ENCODE measurements at places on chromosomes 16 and 17. TPM values are rescaled to one million over a fixed set of nuclear protein-coding genes. Genes with fewer than 3 reads are reported as not detected.

CCL17 gene
- not detected for total RNA-seq

SLFN14 gene
- total RNA-seq = not detected

SDF2 gene
- 56.6 TPM for total RNA-seq

ADGRG1 gene
- 67.1 TPM for total RNA-seq

DNA sequence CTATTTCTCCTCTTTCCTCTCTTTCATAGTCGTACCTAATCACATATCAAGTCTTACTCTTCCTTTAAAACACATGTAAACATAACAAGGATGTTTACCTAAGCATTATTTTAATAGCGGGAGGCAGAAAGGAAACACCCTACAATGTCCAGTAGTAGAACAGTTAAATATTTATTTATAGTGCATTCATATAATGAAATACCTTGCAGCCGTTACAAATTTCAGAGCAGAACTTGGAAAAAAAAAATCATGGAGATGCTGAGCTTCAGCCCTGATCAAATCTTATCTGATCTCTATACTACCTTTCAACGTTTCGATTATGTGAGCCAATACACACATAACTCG is 39.6 kb downstream of the GRB2 start:
- H3K36me3 ChIP-seq = no peaks in the 10 kb centered on the region
- no peak overlapping the region for H3K4me3 ChIP-seq
- DNase-seq = no peak
- no peaks in the 10 kb centered on the region for H3K27me3 ChIP-seq
- peaks cover 22% of the 10 kb centered on the region for H3K4me1 ChIP-seq

DNA sequence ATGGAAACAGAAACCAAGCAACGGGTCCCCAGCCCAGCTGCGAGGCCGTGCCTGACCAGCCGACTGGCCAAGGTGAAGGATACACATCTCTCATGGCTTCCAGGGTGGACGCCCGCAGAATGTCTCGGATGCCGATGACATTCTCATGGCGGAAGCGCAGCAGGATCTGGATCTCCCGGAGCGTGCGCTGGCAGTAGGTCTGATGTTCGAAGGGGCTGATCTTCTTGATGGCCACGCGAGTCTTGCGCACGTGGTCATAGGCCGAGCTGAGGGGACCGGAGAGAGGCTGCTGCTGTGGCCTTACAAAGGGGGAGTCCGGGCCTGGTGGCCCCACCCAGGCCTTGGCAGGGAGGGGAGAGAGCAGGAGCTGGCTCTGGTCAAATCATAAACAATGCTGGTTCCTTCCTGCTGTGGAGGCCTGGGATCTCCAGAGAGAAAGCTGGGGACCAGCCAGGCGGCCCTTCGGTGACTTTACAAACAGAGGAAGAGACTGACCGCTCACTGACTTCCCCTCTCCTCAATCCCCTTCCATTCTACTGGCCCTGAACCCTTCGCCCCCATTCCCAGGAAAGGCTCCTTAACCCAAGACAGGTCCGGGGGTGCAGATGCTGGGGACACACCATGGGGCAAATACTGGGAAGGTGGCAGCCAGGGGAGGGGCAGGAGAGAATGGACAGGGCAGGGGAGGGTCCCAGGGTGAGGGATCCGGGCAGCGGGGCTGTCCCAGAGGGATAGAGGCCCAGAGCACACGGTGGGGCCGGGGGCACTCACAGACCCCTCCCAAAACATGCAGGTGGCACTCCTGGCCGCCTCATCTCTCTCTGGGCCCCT is 1.1 kb downstream of the MAPK3 start:
- no peaks in the 10 kb centered on the region for H3K27me3 ChIP-seq
- peak overlapping the region; percentile 81 for H3K27ac ChIP-seq
- H3K4me3 ChIP-seq = peak overlapping the region; percentile 85
- H3K36me3 ChIP-seq = peaks cover 10% of the 10 kb centered on the region
- H3K4me1 ChIP-seq = peaks cover 22% of the 10 kb centered on the region

DNA sequence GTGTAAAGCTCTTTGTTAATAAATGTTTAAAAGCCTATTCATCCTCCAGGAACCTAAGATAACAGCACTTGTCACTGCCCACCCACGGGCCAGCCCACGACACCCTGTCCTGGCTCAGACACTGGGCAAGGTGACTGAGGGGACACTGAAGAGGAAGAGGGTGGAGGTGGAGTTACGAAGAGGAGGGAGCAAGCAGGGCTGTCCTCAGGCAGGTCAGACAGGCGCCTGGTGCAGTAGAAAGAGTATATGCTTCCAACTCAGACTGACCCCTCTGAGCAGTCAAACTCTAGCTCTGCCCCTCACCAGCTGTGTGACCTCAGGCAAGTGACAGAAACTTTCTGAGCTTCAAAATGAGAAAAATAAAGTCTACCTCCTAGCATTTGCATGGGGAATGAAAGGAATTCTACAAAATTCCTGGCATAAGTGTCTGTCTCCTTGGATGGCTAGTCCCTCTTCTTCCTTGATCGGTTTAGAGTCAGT is 22.8 kb downstream of the TEX2 start:
- no peak overlapping the region for H3K4me3 ChIP-seq
- peak overlapping the region; percentile 97 for H3K27ac ChIP-seq
- H3K36me3 ChIP-seq = no peaks in the 10 kb centered on the region
- peaks cover 64% of the 10 kb centered on the region for H3K4me1 ChIP-seq
- no peak for DNase-seq

DNA sequence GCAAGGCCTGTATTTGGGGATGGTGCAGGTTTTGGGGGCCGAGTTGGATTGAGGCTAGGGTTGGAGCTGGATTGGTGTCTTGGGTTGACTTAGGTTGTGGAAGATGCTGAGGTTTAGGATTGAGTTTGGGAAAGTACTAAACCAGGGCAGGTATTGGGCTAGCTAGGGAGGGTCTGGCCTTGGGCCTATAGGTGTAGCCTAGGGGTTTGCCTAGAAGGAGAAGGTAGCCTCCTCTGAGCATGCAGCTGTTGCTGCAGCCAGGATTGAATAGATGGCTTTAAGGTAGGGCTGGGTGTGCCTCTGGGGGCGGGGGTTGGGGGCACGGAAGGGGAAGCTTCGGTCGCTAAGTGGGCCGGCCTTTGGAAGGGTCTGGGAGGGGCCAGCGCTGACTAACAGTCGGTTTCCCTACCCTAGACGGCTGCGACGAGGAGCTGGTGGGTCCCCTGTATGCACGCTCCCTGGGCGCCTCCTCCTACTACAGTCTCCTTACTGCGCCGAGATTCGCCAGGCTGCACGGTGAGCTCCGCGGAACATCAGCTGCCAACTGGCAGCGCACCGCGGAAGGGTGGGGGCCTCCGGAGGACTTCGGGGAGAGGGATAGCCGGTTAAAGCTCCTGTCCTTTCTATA is 1.2 kb downstream of the CNTNAP1 start:
- H3K27me3 ChIP-seq = peaks cover 14% of the 10 kb centered on the region
- H3K36me3 ChIP-seq = peaks cover 12% of the 10 kb centered on the region
- peaks cover 30% of the 10 kb centered on the region for H3K4me1 ChIP-seq
- peak overlapping the region; percentile 90 for H3K27ac ChIP-seq
- no peak for DNase-seq
- H3K4me3 ChIP-seq = peak overlapping the region; percentile 67

DNA sequence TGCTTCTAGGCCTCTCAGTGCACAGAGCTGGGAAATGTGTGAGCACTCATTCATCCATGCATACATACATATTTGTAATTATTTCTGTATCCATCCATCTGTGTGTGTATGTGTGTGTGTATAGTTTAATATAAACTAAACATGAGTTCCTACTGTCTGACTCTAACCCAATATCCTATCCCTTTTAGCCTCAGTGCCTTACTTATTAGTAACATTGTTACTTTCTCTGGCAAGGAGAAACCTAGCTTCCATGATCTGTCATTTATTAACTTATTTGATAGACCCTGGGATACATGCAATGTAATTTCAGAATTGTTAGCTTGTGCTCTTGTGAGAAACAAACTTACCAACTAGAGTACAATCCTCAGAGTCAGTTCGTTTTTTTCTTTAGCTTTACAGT is 59.0 kb upstream of the WSCD1 start:
- H3K36me3 ChIP-seq = no peaks in the 10 kb centered on the region
- no peak overlapping the region for H3K4me3 ChIP-seq

DNA sequence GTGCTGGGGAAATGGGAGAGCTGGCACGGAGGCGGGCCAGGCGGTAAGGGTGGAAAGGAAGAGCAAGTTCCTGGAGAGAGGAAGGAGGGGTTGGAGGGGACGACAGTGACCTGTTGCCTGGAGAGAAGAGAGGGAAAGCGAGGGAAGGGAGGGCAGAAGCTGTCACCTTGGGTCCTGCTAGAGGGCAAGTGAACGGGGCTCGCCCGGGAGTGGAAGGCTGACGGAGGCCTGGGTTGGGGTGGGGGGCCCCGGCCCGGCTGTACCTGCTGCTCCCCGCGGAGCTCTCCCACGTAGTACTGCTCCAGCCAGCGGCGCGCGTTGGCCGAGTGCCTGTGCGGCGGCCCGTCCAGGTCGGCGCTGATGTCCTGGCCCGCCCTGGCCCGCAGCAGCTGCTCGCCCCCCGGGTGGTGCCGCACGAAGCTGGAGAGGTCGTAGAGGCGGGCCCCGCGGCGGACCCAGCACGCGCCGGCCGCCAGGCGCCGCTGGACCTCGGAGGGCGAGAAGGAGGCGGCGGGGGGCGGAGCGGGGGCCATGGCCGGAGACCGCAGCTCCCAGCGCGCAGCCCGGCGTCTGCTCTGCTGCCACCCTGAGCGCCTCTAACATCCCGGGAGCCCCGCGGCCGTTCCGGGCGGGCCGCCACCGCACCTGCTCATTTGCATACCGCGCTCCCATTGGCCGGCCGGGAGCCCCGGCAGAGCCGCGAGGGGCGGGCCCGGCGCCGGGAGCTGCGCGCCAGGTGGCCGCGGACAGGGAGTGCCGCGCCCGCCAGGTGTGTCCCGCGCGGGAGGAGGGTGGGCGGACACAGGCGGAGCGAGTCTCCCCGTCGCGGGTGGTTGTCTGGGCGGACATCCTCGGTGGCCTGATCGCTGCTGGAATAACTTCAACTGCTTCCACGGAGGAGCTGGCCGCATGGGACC is at the start of gene FA2H:
FA2H (minus strand) TSS at position 598 of the 917 bp plus-strand sequence; CDS start at position 533, 65 bp downstream.
- peaks cover 64% of the 10 kb centered on the region for H3K27me3 ChIP-seq
- DNase-seq = peak; percentile 91
- no peak within 1 kb of the TSS for H3K27ac ChIP-seq
- peaks cover 5% of the 10 kb centered on the region for H3K4me1 ChIP-seq
- H3K4me3 ChIP-seq = peak within 1 kb of the TSS; percentile 64
- no peaks in the 10 kb centered on the region for H3K36me3 ChIP-seq

GRCh38 chr17:37327341-37328090 is 48.3 kb upstream of the C17orf78 start:
- H3K36me3 ChIP-seq = peaks cover 22% of the 10 kb centered on the region
- H3K27ac ChIP-seq = peak overlapping the region; percentile 57
- H3K27me3 ChIP-seq = no peaks in the 10 kb centered on the region
- H3K4me1 ChIP-seq = peaks cover 22% of the 10 kb centered on the region

GRCh38 chr17:79508291-79508716 is 102.5 kb downstream of the RBFOX3 start:
- peaks cover 2% of the 10 kb centered on the region for H3K36me3 ChIP-seq
- H3K27me3 ChIP-seq = peaks cover 24% of the 10 kb centered on the region
- no peak overlapping the region for H3K4me3 ChIP-seq
- no peak overlapping the region for H3K27ac ChIP-seq
- H3K4me1 ChIP-seq = peaks cover 4% of the 10 kb centered on the region

GRCh38 chr17:8991514-8992285 is 26.2 kb upstream of the PIK3R5 start:
- peaks cover 5% of the 10 kb centered on the region for H3K27me3 ChIP-seq
- H3K4me1 ChIP-seq = peaks cover 8% of the 10 kb centered on the region
- H3K27ac ChIP-seq = no peak overlapping the region
- peak; percentile 29 for DNase-seq
- no peak overlapping the region for H3K4me3 ChIP-seq

- no peak for DNase-seq
- H3K27me3 ChIP-seq = no peaks in the 10 kb centered on the region
- H3K4me3 ChIP-seq = no peak overlapping the region
- H3K4me1 ChIP-seq = no peaks in the 10 kb centered on the region
- peaks cover 5% of the 10 kb centered on the region for H3K36me3 ChIP-seq
These were observed 172.6 kb downstream of the CDK5R1 start for GRCh38 chr17:32659419-32659842.

GRCh38 chr16:6216836-6217235 is 1115.8 kb upstream of the RBFOX1 start:
- H3K4me3 ChIP-seq = no peak overlapping the region
- H3K27ac ChIP-seq = no peak overlapping the region
- H3K27me3 ChIP-seq = peaks cover 16% of the 10 kb centered on the region
- H3K36me3 ChIP-seq = no peaks in the 10 kb centered on the region
- no peaks in the 10 kb centered on the region for H3K4me1 ChIP-seq

DNA sequence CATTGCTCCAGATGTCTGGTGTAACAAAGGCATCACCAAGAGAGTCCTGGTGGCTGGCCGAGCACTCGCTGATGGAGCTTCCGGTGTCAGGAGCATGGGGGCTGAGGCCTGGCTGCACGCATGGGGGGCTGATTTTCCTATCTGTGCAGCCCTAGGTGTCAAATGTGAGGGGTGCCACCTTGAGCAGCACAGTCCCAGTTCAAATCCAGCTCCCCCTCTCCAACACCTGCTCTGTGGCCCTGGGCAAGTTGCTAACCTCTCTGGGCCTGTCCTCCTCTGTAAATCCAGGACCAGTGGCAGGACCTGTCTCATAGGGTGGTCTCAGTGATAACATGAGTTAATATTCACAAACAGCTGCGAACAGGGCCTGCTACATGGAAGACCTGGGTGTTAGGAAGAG is 12.9 kb downstream of the ENPP7 start:
- H3K4me1 ChIP-seq = peaks cover 31% of the 10 kb centered on the region
- DNase-seq = no peak
- H3K27ac ChIP-seq = no peak overlapping the region
- H3K27me3 ChIP-seq = peaks cover 52% of the 10 kb centered on the region
- H3K4me3 ChIP-seq = no peak overlapping the region

GRCh38 chr17:7580604-7581575 is 1.5 kb downstream of the CD68 start:
- peaks cover 43% of the 10 kb centered on the region for H3K4me1 ChIP-seq
- H3K4me3 ChIP-seq = no peak overlapping the region
- H3K27me3 ChIP-seq = no peaks in the 10 kb centered on the region
- H3K27ac ChIP-seq = peak overlapping the region; percentile 32
- peaks cover 33% of the 10 kb centered on the region for H3K36me3 ChIP-seq
